ENCODE measurements at places on chromosomes 16 and 17.

DNA sequence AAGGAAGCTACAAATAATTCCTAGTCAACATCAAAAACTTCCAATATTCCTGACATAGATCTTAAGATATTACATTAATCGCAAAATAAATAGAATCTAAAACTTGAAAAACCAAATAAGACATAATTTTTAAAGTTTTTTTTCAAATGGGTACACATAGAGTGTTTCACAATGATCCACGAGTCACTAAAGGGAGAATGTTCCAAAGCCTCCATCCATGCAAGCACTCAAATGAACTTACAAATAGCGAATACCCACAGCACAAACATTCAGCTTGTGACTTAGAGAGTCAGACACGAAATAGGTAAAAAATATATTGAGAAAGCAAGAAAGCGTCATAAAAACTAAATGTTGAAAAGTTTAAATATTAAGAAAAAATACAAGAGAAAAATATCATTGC, 65.7 kb downstream of the CEP112 start:
- DNase-seq = no peak

- no peak for DNase-seq
Observed at GRCh38 chr17:10051112-10051511, 146.0 kb upstream of the RCVRN start.

GRCh38 chr16:23948949-23949411, 113.2 kb downstream of the PRKCB start:
- DNase-seq = no peak

DNA sequence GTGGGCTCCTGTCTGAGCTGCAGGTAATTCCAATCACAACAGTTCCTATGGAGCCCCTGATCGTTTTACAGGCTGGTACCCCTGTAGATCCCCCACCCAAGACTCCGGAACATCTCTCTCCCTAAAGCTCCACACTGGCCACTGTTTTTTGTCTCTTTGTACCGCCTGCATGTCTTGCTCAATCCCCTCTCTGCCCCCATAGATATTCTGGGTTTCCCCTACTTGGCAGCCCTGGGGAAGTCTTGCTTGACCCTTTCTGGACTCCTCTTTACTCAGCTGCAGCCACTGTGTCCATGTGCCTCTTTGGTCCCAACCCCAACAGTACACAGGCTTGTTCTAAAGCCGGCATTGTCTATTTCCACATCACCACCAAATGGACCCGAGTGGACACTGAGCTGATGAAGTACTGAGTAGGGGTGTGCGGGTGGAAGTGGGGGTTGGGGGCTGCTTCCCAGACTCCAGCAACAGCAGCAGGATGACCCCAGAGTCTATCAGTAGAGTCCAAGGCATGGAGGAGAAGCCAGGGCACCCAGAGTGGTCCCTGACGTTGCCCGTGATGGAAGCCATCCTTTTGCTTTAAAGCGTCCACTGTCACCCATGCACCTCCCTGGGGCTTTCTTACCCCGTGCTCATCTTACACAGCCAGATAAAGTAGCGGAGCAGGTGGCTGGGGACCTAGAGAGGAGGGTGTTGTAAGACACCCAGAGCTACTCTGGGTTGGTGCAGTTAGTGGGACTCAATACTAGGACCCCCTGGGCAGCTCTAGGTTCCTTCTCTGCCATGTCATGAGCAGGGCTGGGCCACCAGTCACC, 6.4 kb downstream of the CD300LB start:
- DNase-seq = no peak

DNA sequence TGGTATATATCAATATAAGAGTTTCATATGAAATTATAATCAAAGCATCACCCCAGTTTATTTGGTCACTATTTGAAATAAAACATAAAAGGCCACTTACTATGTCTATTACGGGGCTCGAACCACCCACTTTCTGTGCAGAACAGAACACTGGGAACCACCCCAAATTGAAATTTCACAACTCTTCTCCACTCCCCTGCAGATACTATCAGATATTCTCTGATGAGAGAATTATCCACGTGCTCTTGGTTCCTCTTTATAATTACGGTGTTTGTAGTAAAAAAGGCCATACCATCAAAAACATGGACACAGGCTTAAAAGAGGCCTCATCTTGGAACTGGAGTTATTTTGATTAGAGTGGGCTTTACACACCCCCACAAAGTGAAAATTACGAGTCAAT, 82.8 kb downstream of the WDR59 start:
- DNase-seq = no peak

DNA sequence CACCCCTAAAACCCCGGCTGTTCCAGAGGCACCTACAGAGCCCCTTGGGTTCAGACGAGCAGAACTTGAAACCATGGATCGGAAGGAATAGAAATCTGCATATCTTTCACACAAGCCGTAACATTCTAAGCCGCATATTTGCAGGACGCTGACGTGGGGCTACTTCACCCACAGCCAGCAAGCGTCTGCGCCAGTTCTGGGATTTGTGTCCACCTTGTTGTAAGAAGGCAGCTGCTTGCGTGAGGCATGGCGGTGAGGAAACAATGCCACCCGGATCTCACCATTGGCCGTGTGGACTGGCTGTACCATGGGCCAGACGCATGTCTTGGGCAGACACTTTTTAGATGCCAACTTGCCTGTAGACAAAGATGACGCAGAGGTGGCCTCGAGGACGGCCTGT, 34.5 kb downstream of the TNFRSF13B start:
- no peak for DNase-seq

- no peak for DNase-seq
Observed at GRCh38 chr16:9050102-9050830, 41.2 kb upstream of the HAPSTR1 start.

DNA sequence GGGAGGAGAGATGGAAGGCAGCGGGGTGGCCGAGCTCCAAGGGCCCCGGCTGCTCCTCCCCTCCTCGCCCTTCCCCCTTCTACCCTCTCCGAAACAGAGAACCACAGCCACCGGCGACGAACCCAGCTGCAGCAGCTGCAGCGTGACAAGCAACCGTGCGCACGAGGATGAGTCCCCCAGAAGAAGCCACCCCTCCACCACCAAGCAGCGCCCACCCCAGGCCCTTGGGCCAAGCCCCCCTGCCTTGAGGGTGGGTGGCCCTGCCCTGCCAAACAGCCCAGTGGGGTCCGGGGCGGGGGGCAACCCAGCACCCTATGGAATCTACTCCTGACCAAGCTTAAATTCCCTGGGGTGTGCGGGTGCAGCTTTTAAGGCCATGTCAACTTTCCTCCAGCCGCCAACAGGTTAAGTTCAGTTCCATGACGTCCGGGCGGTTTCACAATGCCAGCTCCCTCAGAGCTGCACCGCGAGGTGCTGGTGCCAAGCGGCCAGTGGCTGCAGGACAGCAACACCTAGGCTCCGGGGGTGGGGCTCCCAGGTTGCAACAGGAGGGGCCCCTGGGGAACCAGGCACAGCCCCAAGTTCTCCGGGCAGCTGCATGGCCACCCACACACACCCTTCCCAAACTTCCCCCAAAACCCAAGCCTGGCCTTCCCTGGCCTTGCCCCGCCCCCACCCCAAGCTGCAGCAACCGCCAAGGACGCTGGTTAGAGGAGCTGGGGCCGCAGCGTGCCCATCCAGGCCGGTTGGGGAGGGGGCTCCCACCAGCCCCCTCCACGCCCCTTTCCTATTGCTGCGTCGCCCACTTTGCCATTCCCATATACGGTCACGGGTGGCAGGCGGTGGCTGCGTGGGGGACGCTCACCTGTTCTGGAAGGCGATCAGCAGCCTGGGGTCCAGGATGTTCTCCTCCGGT, 2.0 kb downstream of the CBX4 start:
- no peak for DNase-seq

GRCh38 chr17:59825533-59826322, 67.0 kb downstream of the TUBD1 start:
- no peak for DNase-seq

DNA sequence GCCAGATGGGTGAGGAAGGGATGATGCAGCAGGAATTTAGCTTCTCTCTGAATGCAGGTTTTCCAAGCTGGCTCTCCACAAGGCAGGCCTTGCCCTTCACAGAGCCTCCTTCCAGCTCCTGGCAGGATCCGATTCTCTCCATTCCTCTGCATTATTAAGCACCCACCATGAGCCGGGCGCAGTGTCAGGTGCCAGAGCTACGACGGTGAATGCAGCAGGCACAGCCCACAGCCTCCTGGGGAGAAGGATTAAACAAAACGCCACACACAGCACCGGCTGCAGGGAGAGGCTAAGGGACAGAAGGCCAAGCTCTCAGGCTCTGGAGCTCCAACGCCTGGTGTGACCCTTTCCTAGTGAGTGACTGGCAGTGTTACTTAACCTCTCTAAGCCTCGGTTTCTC, 7.1 kb upstream of the MT2A start:
- DNase-seq = no peak

DNA sequence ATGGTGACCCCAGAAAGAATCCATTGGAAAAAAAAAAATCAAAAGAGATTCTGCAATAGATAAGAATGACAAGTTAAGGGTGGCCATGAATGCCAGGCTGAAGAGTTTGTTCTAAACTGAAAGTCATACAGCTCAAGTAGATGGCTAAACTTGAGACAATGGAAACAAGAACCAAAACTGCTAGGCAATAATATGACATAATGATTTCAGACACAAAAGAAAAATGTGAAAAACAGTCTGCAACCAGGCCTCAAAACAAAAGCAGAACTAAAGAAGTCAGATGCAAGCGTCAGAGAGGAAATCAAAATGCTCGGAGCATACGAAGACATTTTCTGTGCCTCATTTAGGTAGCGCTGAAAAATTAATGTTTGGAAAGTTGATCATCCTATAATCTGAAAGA, 54.4 kb upstream of the YPEL2 start:
- DNase-seq = no peak

DNA sequence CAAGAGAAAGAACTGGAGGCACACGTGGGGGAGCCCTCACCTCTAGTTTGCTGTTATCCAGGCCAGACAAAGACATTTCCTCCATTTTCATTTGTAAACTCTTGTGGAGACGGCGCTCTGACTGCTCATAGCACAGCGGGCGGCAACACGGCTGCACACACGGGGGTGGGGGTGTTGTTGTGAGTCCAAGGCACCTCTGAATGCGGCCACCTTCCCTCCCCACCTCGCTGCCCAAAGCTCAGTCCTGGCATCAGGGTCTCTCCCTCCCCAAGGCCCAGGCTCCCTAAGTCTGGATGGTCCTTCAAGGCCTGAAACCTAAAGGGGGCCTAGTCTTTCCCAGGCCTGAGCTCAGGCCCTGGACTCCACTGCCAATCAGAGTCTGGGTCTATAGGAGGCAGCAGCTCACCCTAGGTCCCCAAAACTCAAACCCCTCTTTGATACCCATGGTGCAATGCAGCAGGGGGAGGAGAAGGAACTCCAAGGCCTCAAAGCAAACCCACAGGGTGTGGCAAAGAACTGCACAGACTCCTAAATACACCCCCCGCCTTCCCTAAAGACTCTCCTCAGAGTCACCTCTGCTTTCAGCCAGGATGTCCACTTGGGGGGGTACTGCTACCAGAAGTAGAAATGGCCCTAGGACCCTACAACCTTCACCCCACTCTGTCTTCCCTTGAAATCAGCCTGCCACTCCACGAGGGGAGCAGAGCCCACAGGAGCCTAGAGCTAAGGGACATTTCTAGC, 1.5 kb downstream of the ATXN7L3 start:
- no peak for DNase-seq

GRCh38 chr16:82655072-82655714, 28.4 kb downstream of the CDH13 start:
- DNase-seq = peak; percentile 53

DNA sequence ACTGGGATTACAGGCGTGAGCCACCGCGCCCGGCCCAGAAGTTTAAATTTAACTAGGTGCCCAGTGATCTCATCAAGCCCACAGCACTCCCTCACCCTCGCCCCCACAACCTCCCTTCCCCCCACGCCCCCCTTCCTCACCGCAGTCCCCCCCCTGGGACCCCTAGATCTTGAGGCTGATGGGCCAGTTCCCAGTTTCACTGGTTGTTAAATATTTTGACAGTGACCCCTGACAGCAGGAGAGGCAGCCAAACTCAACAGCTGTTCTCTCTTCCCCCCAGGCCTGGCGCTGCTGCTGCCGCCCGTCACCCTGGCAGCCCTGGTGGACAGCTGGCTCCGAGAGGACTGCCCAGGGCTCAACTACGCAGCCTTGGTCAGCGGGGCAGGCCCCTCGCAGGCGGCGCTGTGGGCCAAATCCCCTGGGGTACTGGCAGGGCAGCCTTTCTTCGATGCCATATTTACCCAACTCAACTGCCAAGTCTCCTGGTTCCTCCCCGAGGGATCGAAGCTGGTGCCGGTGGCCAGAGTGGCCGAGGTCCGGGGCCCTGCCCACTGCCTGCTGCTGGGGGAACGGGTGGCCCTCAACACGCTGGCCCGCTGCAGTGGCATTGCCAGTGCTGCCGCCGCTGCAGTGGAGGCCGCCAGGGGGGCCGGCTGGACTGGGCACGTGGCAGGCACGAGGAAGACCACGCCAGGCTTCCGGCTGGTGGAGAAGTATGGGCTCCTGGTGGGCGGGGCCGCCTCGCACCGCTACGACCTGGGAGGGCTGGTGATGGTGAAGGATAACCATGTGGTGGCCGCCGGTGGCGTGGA, 15.6 kb downstream of the QPRT start:
- no peak for DNase-seq

GRCh38 chr17:78623541-78623940, 46.3 kb upstream of the DNAH17 start:
- no peak for DNase-seq

GRCh38 chr17:4319221-4319620, 47.3 kb downstream of the UBE2G1 start:
- no peak for DNase-seq

GRCh38 chr17:2022647-2023240, 2.4 kb downstream of the RTN4RL1 start:
- no peak for DNase-seq

GRCh38 chr17:81572563-81573168, 20.5 kb upstream of the FAAP100 start:
- DNase-seq = no peak

- DNase-seq = no peak
Observed at GRCh38 chr17:70987867-70988340, 818.6 kb downstream of the KCNJ2 start.

DNA sequence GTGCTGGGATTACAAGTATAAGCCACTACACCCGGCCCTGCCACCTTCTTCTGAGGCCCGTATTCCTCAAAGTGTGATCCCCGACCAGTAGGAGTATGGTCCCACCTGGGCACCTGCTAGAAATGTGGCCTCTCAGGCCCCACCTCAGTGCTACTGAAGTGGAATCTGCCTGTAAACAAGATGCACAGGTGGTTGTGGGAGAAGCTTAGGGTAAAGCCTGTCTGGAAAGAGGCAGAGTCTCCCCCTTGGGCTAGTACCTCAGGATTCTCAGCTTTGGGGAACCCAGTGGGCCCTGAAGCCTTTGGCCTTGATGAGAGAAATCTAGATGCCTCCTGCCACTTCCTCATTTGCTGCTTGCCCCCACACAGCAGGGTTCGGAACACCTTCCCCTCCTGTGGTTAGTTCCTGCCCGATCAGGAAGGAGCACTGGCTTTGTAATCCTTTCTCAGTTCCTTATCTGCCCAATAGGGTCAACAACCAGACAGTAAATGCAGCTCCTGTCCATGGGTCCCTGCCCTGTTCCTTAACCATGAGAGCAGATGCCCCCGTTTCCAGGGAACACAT, 25.2 kb downstream of the TK2 start:
- DNase-seq = no peak

GRCh38 chr17:8946476-8946875, 19.0 kb downstream of the PIK3R5 start:
- DNase-seq = no peak

- DNase-seq = no peak
Observed at GRCh38 chr16:49456763-49457162, 83.2 kb downstream of the C16orf78 start.
